ENCODE measurements at places on chromosomes 3 and 15.

- DNase-seq: no peak
Observed at GRCh38 chr3:182451871-182452270, 341.4 kb upstream of the ATP11B start.

DNA sequence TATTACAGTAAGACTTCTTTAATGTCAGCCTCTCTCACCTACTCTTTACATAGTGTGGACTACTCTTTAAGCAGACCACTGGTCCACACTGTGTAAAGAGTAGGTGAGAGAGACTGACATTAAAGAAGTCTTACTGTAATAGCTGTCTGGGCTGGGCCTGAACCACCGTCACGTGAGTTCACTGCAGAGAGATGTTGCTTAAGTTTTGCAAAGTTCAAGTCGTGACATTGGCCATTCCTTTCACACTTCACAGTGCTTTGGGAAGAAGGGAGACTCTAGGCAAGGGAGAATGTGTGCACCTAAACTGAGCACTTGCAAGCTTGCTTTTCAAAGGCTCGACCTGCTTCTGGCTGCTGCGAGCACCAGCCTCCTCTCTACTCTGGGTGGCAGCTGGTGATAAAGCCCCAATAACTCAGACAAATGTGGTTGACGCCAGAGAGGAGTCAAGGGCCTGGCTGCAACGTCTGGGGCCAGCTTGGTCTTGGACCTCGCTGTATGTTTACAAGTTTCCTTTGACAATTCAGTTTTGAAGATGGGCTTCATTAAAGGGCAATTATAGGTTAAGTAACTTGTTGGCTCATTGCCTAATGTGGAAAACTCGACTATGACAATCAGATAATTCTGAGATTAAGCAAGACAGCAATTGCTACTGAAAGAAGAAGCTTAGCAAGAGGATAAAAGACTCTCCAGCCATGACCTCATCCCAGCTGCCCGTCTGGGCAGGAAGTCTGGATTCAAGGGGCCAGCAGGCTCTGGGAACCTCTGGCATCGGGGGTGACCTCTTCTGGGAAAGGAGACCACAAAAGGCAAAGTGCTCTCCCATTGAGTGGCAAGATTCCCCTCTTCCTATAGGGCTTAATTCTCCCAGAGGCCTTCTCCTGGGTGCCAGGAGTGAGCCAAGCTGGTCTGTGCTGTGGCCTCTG lies 242.1 kb upstream of the TLE3 start:
- no peak for DNase-seq

DNA sequence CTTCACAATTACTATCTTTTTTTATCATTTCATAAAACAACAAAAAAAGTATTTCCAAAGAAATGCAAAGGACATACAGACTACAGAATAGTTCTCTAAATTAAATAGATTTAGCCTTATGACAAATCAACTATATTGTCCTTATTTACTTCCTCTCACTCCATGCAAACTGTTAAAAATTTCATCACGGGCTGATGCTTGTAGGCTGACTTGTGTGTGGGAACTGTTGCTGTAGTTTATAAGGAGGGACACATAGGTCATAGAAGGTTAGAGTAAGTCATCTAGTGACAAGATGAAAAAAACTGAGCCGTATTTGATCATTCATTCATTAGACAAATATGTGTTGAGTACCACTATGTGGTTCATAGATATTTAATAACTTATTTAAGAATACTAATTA lies 232.5 kb upstream of the TBL1XR1 start:
- no peak for DNase-seq

GRCh38 chr15:75920079-75920478 lies 16.4 kb downstream of the FBXO22 start:
- DNase-seq: no peak

GRCh38 chr3:111605018-111605417 lies 9.9 kb upstream of the ZBED2 start:
- DNase-seq: no peak

All from stimulated activated CD8-positive, alpha-beta memory T cell treated with anti-CD3 and anti-CD28 coated beads, Interleukin-2, amount 100 ng/mL, for 1 hour (primary cell).